ENCODE measurements at places on chromosomes 7 and 10.

GRCh38 chr7:2633538-2634266, 1.9 kb downstream of the TTYH3 start:
- DNase-seq = peak; percentile 71

- no peak for DNase-seq
These were observed 63.4 kb upstream of the C1QL3 start for GRCh38 chr10:16585103-16585502.

- DNase-seq = no peak
These were observed 28.2 kb upstream of the C10orf53 start for GRCh38 chr10:49651039-49651835.

DNA sequence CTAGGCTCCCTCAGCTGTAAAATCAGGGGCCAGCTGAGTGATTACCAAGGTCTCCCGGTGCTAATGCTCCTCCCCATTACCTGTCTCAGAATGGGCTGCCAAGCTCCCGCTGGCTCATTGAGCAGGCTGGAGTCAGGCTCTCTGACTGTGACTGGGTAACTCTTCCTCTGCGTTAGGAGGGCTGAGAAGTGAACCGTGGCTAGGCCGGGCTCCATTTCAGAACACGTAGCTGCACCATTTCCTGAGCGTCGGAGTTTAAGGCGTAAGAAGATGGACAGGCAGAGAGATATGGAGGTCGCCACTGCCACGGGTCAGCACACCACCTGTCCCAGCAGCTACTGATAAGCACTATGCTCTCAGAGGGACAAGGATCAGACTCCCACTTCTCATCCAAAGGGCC, 250.3 kb downstream of the TCERG1L start:
- DNase-seq = no peak

- no peak for DNase-seq
These were observed 150.0 kb upstream of the NEBL start for GRCh38 chr10:21047096-21047495.

- no peak for DNase-seq
These were observed 188.6 kb downstream of the RPS24 start for GRCh38 chr10:78222096-78222790.

- no peak for DNase-seq
These were observed 54.0 kb downstream of the NEURL1 start for GRCh38 chr10:103547391-103547946.

DNA sequence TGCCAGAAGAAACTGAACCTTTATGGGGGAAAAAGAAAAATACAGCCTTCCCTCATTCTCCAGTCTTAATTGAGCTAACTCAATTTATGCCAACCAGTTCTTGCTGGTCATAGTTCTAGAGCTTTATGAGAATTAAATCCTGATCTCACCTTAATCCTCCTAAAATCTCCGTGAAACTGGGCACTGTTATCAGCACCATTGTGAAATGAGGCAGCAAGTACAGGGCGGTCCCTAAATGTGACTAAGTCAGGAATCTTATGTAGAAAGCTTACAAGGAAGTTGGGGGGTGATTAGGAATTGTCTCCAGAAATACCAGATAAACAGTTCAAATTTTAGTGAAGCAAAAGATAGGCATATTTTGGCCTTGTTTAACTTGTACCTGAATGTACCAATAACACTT, 10.7 kb upstream of the INSYN2A start:
- no peak for DNase-seq

GRCh38 chr7:101186844-101187428, 6.8 kb upstream of the NAT16 start:
- no peak for DNase-seq

GRCh38 chr10:16663444-16663843, 141.8 kb upstream of the C1QL3 start:
- DNase-seq = no peak

- DNase-seq = no peak
These were observed 5.0 kb upstream of the MINDY3 start for GRCh38 chr10:15865304-15865703.

GRCh38 chr7:45606931-45607330, 32.8 kb downstream of the ADCY1 start:
- no peak for DNase-seq

GRCh38 chr7:25857376-25858067, 294.5 kb upstream of the NFE2L3 start:
- DNase-seq = no peak

DNA sequence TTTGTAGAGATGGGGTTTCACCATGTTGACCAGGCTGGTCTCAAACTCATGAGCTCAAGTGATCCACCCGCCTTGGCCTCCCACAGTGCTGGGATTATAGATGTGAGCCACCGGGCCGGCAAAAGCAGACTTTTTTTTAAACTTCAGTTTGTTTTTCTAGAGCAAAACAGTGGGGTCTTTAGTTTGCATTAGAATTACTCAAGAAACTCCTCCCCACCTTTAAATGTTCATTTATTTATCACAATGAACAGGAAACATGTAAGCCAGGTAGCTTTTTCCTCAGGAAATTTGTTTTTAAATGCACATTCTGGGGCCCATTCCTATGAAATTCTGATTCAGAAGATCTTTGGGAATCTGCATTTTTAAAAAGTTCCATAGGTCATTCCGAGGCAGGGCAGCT, 56.0 kb upstream of the JAZF1 start:
- DNase-seq = no peak

GRCh38 chr10:102919246-102919959, 1.3 kb downstream of the CNNM2 start:
- peak; percentile 29 for DNase-seq

DNA sequence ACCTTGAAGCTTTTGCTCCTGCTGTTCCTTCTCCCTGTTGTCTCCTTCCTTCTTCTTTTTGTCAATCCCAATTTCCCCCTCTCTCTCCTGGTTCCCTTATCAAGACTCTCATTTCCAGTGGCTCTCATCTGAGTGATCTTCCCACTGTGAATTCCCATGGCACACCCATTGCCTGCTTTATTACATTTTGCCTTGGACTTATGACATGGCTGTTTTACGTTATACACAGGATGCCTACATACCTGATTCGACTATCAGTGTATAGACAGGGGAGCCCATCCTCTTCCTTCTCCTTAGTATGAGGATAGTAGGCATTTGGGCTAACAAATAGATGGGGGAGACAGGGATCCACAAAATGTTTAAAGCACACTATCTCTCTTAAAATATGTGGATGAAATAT, 39.9 kb upstream of the EFCAB10 start:
- DNase-seq = no peak

- DNase-seq = peak; percentile 18
These were observed 79.9 kb upstream of the EN2 start for GRCh38 chr7:155377838-155378579.

DNA sequence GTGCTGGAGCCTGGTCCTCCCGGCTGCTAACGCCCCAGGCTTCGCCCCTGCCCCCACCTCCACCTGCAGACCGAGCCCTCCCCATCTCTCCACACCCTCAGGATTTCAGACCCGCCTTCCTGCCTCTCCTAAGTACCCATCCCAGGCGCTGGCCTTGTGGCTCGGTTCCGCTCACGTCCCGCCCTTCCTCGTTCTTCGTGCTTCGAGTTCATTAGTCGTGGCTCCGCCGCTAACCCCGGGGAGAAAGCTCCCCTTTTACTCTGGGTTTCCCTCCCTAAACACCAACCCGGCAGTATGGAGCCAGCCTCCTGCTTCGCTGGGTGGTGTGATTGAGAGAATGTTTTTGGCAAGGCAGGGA, 11.2 kb downstream of the EMX2 start:
- no peak for DNase-seq

- DNase-seq = no peak
These were observed 567.4 kb upstream of the MKI67 start for GRCh38 chr10:128693493-128694131.

GRCh38 chr7:147245274-147245673, 1128.7 kb downstream of the CNTNAP2 start:
- DNase-seq = no peak

GRCh38 chr7:22205631-22206030, 151.3 kb downstream of the RAPGEF5 start:
- no peak for DNase-seq

- DNase-seq = no peak
These were observed 58.8 kb downstream of the SHH start for GRCh38 chr7:155753446-155753965.

GRCh38 chr10:121409466-121410104, 188.7 kb downstream of the FGFR2 start:
- DNase-seq = no peak

DNA sequence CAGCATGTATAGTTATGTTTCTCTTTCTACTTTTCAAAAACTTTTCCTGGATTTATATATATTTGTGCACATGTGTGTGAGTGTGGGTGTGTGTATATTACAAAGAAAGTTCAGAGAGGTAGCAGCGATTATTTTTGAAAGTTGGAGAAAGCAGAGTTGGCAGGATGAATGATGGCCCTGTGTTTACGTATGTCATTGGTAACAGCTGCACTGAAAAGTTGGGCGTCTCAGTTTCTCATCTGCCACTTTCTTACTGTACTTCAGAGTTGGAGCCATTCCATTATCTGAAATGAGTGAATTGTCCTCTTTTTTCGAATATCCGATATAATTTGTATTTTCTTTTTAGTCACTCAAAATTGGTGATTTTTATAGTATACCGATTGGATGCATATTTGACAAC, 172.2 kb downstream of the CDK14 start:
- no peak for DNase-seq

DNA sequence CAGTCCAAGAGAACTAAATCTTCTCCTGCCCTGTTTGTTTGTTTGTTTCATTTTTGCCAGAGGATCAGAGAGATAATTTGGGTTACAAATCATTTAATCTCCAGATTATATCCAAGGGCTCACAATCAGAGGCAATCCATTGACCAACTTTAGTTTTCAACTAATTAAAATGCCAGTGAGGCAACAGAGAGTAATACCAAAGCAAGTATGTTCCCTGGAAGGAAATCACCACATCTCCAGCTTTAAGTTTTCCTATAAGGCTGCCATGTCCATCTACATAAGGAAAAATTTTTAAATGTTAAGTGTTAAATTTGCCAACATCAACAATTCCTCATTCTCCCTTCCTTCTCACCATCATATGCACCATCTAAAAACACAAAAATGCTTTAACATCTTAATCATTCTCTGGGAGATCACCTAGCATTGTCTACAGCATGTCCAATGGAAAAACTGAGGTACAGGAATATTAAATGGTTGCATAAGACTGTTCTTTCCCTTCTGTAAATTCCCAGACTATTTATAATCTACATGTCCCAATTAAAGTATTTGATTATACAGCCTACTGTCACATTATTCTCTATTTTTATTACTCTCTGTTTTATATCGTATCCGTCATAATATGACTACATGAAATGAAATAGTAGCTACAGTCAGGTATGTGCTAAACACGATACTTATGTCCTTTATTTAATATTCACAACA, 14.1 kb downstream of the USP54 start:
- DNase-seq = no peak

DNA sequence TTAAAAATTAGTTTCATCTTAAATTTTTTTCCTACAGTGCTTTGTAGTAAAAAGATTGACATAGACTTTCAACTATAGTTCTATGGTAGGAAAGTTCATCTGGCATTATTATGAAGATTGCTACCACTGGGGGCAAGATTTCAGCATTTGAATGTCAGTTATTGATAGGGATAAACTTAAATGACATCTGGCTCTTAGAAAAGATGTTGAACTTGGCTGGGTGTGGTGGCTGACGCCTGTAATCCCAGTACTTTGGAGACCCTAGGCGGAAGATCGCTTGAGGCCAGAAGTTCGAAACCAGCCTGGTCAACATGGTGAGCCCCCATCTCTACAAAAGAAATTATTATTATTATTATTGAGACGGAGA, 1.4 kb upstream of the TRA2A start:
- no peak for DNase-seq

- no peak for DNase-seq
These were observed 7.0 kb downstream of the KCNK18 start for GRCh38 chr10:117204316-117204715.
